ENCODE measurements at places on chromosomes 4 and X.

DNA sequence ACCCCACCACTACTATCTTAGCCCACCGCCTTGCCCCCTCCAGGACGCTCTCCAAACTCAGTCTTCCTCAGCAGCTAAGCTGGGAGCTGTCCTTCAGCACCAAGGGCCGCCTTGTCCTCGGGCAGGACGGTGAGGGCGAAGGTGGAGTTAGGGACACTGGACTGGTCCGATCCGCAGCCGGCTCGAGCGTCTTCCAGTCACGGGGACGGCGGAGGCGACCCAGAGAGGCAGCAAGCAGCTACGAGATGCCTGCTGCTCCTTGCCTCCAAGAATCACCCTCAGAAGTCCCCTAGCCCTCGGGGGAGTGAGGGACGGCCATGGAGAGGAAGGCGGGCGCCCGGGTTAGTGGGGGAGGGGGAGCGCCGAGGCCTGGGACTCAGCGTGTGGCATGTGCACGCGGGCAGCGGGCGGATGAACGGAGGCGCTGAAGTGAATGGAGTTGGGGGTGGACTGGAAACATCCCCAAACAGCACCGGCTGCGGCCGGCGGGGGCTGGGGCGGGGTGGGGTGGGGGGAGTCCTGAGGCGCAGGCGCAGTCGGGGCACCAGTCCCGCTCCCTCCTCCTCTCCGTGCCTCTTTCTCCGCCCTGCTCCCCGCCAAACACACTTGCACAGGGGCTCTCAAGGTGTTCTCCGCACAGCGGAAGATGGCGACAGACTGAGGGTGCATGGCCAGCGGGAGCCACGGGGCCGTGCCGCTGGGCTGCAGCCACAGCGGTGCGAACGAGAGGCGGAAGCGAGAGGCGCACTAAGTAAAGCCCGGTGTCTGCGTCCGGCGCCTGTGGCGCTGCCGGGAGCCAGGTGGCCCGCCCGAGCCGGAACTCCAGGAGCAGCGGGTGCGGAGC, at the start of gene NALF2:
Gene NALF2, plus strand, starts transcription at position 545 of the 844 bp plus-strand sequence. CDS start 957 bp downstream, outside the sequence.
- peak; percentile 29 for DNase-seq

DNA sequence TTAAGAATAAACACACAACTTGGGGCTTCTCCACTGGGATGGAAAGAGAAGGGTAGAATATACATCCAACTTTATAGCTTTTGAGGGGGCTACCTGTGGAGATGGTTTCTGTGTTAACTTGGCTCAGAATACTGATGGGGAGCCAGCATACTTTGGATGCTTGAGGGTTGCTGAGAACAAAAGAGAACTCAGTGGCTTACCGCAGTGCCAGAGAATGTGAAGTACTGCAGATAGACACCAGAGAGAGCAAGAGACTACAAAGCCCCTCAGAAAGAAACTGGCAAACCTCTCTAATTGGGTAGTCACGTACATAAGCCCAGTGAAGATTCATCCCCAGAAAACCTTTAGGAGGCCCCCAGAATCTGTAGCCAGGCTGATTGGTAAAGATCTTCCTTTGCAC, 214.4 kb downstream of the DCHS2 start:
- no peak for DNase-seq

- DNase-seq, result peak; percentile 93
These were observed 24.0 kb downstream of the SMIM14 start for GRCh38 chr4:39614487-39615162.

DNA sequence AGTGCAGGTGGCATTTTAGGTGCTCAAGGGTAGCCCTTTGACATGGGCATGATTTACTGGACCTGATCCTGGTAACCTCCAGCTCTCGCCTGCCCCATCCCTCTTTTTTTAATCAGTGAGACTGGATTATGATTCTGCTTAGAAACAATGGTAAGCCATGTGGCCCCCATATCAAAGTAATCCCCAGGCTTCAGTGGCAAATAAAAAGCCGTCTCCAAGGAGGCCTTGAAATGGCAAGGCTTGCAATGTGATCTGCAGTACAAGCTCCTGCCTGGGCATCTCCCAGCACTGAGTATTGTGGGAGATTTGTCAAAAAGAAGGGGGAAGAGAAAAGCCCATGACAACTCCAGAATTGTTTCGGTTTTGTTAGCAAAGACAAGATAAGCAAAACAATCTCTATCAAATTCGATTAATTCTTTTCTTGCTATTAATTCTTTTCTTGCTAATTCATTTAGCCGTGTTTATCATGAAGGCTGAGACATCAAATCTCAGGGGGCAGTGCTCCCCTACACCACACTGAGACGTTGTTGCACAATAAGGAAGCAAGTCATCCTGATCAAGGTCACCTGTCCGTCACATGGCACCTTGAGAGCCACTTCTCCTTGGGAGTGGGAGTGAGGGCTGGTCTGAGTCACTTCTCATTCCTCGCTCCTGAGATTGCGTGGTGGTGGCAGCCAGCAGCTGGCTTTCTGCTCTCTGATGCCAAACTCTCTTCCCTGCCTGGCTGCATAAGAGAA, 312.7 kb upstream of the GATB start:
- DNase-seq, result peak; percentile 24

GRCh38 chrX:1283741-1284140, 15.1 kb downstream of the CSF2RA start:
- DNase-seq, result no peak

- DNase-seq, result no peak
These were observed 69.7 kb downstream of the PDGFC start for GRCh38 chr4:156901871-156902270.

DNA sequence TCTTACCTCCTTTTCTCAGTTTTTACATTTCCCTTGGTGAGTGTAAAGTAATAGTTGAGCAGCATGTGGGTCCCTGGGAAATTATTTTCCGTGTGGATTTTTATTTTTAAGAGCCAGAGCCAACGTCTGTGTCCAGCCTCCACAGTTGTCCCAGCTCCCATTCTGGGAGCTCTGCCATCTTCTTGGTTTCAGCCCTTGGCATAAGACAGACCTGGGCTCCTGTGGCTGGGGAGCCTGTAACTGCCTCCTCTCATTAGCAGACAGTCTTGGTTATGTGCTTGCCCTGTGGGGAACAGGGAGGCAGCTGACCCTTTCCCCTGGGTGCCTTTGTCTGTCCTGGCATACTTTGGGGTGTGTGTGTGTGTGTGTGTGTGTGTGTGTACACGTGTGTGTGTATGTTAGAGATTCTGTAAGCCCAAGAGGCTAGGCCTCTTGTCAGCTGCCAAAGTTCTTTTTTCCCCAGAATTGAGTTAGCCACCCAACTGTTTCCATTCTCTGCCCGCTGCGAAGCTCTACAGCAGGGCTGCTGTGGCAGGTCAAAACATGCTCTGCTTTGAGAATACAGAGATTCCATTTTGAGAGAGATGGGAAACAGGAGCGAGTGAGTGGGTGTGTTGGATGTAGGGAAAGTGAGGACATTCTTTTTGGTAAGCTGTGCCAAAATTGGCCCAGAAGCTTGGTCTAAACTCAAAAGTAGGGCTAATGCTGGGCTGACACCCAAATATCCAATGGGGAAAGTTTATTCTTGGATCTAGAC, 140.7 kb downstream of the TMEM164 start:
- DNase-seq, result no peak

GRCh38 chr4:147340111-147340510, 140.8 kb upstream of the EDNRA start:
- DNase-seq, result peak; percentile 69

- DNase-seq, result no peak
These were observed 274.4 kb upstream of the VCX start for GRCh38 chrX:7568597-7568996.

DNA sequence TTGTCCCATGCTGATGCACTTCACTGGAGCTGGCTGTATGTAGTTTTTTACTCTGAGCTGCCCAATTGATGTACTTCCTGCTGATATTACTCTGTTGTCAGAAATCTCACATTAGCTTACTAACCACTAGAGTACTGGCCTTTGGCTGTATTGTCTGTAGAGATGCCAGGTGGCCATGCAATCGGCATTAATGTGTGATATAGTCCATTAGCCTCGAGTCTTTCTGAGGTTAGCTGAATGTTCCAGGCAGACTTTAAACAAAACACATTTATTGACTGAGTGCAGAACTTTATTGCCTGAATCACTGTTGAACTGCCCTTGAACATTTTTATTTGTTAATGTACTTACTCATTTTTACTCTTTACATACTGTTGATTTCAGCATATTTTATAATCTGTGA, 335.2 kb downstream of the PCDH10 start:
- DNase-seq, result peak; percentile 76

DNA sequence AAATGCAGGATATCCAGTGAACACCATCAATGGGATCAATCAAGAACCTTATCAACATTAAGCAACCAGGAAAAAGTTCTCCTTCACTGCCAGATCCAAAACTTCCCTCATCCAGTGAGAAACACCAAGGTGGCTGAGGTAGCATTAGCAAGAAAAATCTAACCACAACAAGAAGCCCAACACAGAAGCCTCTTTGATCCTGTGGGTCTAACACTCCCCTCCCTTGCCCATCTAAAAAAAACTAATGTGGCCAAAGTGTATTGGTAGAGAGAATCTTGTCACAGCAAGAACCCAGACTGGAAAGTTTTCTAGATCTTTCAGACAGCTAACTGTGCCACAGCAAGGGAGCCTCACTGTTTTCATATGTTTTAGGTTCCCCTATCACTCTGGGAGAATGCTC, 558.0 kb downstream of the STPG2 start:
- no peak for DNase-seq

DNA sequence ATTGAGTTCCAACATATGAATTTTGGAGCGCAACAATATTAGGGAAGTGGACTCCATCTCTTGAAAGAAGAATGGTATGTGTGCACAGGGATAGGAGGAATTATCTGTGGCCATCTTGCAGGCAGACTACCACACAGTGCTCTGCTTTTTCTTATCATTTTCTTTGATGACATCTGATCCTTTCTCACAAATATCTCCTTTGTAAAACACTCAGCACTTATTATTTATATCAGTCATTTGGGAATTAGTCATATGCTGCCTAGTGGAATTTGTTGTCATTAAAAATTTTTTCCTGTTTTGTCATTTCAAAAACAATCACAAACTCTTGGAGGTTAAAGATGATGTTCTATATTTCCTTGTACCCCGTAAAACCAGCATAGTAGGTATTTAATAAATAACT, 444.3 kb upstream of the ATOH1 start:
- DNase-seq, result peak; percentile 29

GRCh38 chr4:141275834-141276233, 55.1 kb downstream of the ZNF330 start:
- peak; percentile 66 for DNase-seq

DNA sequence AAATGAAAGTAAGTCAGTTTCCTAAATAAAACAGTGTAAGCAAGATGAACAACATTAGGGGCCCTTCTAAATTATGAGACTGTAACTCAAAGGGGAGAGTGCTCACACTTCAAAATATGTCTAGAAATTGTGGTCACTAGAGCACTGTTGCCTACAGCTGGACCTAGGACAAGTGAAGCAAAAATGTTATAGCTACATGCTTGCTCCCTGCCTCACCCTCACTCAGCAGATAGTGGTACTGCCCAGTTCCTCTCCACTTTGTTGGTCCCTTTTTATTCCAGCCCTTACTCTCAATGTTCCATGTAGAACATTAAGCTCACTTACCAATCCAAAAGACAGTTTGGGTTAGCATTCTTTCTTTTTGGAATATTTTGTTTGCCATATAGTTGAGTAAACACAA, 147.3 kb downstream of the GRIA3 start:
- DNase-seq, result no peak

DNA sequence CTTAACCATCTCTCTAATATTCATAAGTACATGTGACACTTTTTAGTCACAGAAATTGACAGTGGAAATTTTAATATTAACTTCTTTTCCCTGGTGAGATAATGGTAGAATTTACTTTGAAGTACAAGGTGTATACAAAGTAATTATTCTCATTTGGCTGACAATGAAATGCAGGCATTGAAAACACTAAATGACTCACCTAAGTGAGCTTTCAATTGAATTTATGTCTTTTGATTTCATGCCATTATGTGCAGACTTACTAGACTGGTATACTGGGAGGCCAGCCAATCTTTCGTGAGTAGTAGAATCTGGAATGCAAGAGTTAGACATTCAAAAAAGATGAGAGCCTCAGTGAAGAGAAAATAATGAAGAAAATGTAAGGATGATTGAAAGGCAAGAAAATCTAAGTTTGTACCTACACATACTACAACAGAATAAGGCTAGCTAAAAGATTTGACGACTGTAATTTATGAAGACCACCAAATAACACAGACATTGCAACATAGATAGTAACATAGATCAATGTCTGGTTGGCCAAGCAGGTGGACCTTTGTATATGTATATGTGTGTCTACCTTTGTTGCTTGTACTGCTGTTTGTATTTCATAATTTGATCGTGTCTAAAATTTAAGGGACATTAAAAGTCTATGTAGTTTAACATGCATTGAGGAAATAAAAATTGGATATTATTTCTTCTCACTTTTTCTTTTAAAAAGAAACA, 459.7 kb downstream of the IL15 start:
- peak; percentile 99 for DNase-seq

GRCh38 chr4:81179326-81179725, 35.7 kb downstream of the PRKG2 start:
- DNase-seq, result no peak

DNA sequence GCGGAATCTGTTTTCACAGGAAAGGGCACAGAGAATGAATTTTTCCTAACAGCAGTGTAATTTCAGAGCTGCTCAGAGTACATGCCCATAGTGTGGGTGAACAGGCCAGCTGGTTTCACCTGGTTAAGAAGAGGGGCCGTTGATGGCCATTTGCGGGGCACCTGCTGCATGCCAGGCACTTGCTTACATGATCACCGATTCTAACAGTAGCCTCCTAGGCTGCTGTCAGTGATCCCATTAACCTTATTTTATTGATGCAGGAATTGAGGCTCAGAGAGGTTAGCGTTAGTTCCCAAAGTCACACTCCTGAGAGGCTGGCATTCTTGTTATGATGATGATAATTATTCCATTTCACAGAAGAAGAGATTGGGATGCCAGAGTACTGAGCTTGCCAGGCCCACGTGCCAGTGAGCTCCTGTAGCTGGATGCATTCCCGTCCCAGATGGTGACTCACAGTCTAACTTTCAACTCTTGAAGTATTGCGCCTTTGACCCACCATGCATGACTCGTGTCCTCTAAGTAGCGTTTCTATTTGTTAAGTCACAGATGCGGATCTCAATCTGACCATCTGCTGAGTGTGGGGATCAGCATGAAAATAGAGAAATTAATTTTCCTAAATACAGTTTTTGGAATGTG, 76.5 kb downstream of the PSAPL1 start:
- peak; percentile 93 for DNase-seq

DNA sequence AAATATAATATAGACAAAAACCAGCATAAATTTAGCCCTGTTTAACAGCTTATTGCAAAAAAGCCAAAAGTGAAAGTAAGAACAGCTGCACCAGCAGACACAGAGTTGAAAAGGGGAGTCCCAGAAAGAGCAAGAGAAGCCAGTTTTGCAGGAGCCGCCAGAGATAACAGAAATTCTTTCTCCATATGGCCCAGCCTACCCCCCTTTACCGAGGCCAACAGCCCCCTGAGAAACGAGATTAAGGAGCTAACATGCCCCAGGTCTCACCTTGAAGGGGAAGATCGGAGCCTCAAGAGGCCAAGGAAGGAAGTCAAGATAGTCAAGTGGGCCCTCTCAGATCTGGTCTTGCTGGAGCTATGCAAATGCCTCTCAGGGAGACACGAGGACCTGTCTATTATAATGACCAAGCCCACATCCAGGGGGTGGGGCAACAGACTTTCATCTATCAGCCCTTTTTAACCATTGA, 4.8 kb downstream of the ACOX3 start:
- no peak for DNase-seq

GRCh38 chr4:13441506-13441905, 42.6 kb downstream of the RAB28 start:
- peak; percentile 41 for DNase-seq

- DNase-seq, result no peak
These were observed 116.4 kb downstream of the TSPAN5 start for GRCh38 chr4:98542011-98542410.

- peak; percentile 74 for DNase-seq
These were observed 684.1 kb downstream of the TRAM1L1 start for GRCh38 chr4:116401293-116401692.
